Dermis lymphatic vessel endothelial cell (primary cell): ENCODE measurements at places on chromosomes 1 and 21. TPM values are rescaled to one million over a fixed set of nuclear protein-coding genes. Genes with fewer than 3 reads are reported as not detected.

Gene AMPD1
- total RNA-seq: not detected in 2 replicates

Gene FNDC5
- total RNA-seq: under 0.01 and 0.17 TPM in 2 replicates

Gene YARS1
- total RNA-seq: 53.0 and 55.7 TPM in 2 replicates

Gene SPTA1
- 1.7 TPM in 2 replicates for total RNA-seq

Gene MFSD2A
- total RNA-seq: 0.17 and 0.33 TPM in 2 replicates

Gene GNG4
- total RNA-seq: 0.33 and 0.43 TPM in 2 replicates

Gene HSD11B1
- total RNA-seq: not detected in 2 replicates
